ENCODE measurements at places on chromosomes 4 and X.
A peak's percentile ranks its signal among the peaks of the same experiment; 100 is the strongest.

- DNase-seq: no peak
Measured at GRCh38 chr4:48899950-48900349, 6.6 kb downstream of the OCIAD2 start.

- DNase-seq: no peak
Measured at GRCh38 chr4:2923668-2924173, 39.5 kb downstream of the NOP14 start.

DNA sequence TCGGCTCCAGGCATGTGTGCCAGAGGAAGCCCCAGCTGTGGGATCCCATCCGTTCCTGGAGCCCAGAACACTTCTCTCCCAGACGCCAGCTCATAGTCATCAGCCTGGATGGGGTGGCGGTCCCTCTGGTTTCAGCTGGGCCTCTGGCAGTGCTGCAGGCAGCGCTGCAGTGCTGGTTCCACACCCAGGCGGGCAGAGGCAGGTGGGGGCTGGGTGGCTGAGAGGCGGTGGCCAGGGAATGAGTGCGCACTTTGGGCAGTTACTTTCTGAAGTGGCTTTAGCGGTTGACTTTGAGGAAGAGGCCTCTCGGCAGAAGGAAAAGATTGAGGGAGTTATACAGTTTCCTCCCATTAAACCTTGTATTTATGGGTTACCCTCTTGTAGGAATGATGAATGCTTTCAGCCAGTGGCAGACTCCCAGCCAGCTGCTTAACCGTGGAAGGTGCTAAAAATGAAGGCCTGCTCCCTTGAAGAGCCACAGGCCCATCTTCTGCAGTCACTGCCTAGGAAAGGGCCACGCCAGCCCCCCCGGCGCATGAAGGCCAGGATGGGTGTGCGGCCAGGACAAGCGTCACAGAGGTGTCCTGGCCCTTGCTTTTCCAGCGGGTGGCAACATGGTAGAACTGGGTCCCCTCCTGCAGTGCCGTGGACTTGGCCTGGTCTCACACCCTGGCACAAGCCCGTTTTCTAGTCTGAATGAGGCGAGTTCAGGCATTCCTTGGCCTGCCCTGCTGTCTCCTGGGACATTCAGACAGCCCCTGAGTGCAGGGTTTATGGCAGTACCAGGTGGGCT is 9.9 kb downstream of the TADA2B start:
- peak; percentile 78 for DNase-seq

DNA sequence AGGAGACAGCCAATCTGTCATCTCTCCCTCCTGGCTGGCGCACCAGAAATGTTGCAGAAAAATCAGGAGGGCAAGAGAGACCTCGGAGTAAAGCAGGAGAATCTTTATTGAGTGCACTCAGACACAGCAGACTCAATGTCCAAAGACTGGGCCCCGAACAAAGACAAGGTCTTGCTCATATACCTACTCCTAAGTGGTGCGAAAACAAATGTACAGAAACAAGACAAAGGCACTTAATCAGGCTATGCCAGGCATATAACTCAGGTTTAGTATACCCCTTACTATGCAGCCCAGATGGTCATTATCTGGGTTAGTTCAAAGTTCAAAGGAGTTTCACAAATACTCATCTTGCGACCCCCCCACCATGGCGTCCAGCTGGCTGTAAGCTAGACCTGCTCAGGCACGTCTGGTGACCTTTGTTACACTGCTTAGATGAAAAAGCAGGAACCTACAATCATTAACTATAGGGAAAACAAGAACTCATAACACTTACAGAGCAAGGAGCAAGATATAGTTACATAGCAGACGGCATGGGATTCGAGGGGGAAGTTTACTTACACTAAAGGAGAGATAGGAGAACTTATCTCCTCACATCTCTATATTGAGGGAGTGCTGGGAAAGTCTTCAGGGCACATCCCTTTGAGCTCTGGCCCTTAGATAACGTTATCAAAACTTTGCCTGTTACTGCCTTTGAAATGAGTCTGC is 27.5 kb downstream of the SULT1E1 start:
- no peak for DNase-seq

GRCh38 chr4:70895811-70896491 is 6.2 kb upstream of the MOB1B start:
- no peak for DNase-seq

DNA sequence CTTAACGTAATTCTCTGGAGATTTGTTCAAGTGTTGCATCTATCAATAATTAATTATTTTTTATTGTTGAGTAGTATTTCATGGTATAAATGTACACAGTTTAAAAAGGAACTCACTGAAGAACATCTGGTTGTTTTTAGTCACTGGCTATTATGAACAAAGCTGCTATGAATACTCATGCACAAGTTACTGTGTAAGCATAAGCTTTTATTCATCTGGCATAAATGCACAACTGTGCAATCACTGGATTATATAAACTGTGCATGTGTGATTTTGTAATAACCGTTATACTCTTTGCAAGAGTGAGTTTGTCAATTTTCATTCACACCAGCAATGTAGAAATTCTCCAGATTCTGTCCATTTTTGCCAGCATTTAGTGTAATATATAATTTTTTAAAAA is 43.8 kb upstream of the UBQLN2 start:
- no peak for DNase-seq

- DNase-seq: no peak
Measured at GRCh38 chr4:169098532-169098931, 88.5 kb upstream of the CBR4 start.

GRCh38 chrX:85012098-85012497 is 8.4 kb downstream of the APOOL start:
- DNase-seq: no peak

DNA sequence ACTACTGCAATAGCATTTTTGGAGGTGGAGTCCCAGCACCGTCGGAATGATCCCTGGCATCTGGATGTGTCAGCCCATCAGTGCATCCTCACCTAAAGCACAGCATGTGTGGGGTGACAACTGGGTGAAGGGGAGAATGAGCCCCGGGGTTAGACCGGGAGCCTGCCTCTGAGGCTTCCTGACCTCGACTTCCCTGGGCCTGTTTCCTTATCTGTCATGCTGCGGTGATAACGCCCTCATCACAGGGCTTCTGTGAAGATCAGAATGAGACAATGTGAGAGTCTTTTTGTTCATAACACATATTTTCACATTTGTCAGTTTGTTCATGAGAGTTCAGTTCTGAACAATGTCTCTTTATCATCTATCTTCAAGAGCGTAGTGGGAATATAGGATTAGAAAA is 31.1 kb upstream of the PDLIM3 start:
- DNase-seq: peak; percentile 51

DNA sequence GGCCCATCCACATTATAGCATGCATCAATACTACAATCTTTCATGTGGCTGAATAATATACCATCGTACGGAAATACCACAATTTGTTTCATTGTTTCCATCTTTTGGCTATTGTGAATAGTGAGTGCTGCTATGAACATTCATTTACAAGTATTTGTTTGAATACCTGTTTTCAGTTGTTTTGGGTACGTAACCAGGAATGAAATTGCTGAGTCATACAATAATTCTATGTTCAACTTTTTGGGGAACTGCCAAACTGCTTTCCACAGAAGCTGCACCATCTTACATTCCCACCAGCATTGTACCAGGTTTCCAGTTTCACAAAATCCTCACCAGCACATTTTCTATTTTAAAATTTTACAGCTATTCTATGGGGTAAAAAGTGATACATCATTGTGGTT is 28.5 kb upstream of the MANBA start:
- no peak for DNase-seq

DNA sequence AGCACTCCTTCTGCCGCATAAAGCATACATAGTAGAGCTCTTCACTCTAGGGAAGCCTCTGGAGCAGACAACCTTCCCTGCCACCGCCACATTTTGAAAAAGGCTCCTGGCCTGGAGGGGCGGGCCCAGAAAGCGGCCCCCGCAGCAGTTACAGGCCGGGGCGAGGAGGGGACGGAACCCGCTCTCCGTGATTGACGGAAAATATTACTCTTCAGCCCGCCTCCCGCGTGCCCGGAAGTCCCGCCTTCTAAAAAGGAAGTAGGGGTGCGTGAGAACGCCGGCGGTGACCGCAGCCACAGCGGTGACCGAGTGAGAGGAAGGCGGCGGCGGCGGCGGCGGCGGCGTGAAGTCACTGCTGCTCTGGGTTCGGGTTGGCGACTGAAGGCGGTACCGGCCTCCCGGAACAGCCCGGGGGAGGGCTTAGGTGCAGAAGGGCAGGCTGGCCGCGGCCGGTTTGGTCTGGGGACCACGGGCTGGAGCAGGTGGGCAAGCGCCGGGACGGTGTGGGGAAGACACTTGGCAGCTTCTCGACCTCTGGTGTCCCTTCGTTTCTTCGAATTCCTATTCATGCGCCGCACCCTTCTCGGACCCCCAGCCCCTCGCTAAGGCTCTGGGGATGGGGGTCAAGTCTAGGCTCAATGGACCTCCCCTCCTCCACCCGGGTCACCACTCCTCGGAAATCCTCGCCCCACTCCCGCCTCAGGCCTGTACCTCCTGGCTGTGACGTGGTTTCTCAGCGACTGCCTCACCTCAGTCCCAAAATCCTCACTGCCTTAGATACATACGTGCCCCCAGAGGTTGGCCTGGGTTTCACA is at the start of gene HCCS:
HCCS (plus strand) TSS at position 296 of the 815 bp plus-strand sequence. CDS start 729 bp downstream, outside the sequence.
- DNase-seq: peak; percentile 90

GRCh38 chr4:8029689-8030088 is 90.0 kb upstream of the AFAP1 start:
- DNase-seq: no peak

DNA sequence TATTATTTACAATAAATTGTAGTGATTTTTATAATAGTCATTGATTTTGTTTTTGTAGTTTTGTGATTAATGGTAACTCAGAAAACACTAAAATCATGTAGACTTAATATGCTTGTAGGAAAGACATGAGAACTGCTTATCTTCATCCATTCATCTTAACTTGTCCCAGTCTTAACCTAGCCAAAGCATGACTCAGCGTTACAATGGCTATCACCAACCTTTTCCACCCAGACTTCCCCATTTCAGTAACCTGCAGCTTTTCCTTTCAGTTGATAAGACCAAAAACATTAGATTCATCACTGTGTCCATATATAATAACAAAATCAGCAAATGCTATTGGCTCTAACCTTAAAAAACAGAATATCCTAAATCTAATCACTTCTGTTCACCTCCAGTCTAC is 106.2 kb upstream of the KLF8 start:
- no peak for DNase-seq

DNA sequence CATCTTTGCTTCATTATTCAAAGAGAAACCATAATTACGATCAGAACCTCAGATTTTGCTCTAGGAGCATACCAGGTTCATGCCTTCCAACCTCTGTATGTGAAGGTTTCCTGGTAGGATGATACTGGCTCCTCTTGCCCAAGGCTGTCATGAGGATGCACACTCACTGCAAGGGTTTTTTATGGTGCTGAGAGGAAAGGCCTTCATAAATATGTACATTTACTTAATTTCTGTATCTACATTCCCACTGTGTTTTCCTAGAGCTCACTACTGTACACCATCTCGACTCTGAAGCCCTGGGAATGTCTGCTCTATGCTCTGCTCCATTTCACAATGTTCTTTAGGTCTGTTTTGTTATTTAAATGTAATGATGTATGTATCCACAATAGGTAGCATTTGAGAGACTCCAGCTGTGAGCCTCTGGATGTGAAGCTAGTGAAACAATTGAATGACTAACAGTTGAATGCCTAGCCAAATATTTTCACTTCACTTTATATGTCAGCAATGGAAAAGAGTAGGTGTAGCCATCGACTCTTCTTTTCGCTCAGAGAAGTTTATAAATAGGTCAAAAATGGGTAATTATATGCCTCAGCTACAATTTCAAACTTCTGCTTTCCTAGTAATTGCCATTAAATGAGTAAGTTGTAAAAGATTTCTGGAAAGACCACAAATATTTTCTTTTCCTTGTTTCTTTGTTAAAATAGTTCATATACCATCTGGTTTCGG is 228.0 kb downstream of the PALLD start:
- DNase-seq: no peak

DNA sequence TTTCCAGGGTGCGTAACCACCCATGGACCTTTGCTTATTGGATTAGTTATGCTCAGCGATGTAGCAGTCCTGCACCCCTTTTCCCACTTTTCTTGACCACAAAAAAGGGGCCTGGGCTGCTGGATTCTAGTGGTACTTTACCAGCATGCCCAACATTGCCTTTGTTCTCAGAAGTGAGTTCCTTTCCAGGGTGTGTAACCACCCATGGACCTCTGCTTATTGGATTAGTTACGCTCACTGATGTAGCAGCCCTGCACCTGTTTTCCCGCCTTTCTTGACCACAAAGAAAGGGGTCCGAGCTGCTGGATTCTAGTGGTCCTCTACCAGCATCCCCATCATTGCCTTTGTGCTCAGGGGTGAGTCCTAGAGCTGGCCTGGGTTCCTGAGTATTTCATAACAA is 138.2 kb downstream of the COX18 start:
- DNase-seq: no peak

- no peak for DNase-seq
Measured at GRCh38 chr4:66091786-66092185, 421.5 kb upstream of the EPHA5 start.

GRCh38 chr4:75289914-75290582 is 224.2 kb downstream of the RCHY1 start:
- no peak for DNase-seq

DNA sequence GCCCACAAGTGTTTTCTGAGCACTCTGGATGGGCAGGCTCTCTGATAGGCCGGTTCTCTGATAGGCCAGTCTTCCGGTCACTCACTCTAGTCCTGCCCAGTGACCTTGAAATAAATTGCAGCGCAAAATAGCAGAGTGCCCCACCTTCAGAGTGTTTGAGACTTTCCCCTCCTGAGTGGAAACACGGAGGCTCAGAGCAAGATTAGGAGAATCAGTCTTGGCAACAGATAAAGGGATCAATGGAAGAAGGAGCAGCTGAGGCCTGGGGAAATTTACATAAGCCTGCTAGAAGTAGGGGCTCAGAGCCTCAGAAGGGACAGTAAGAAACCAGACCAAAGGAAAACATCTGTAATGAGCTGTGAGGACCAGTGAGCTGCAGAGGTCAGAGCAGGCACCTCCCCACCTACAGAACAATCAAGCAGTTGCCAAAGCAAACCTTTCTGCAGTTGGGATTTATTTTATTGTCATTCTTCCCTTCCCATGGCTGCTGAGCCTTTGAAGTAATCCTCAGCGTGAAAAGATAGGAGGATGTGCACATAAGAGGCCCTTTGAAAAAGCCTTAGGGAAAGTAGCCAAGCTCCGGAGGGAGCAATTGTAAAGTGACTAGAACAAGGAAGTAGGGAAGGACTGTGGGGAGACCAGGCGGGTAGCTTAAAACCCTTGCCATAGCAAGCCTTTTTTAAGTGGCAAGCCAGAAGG is 89.1 kb upstream of the TSPAN5 start:
- DNase-seq: no peak

- DNase-seq: no peak
Measured at GRCh38 chr4:23235628-23236390, 543.1 kb downstream of the GBA3 start.

DNA sequence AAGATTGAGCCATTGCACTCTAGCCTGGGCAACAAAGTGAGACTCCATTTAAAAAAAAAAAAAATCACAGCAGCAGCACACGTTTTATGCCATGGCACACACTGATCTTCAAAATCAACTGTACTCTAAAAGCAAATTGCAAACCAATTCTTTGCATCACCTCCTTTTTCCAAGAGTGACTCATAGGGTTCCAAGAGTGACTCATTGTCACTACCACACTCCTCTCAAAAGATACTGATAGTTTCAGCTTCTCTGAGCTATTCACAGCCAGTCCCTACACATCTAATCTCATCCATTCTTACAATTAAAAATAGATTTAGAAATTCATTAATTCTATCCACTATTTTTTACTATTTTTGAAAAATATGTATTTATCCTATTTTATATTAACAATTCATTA is 1494.9 kb upstream of the AGA start:
- DNase-seq: no peak

GRCh38 chrX:98379134-98379533 is 1495.4 kb downstream of the RPA4 start:
- no peak for DNase-seq

GRCh38 chrX:129773649-129774458 is 5.9 kb upstream of the SASH3 start:
- DNase-seq: no peak

Data from Right ventricle myocardium superior (tissue), 1 donor.